ENCODE measurements at places on chromosomes 16 and 17. TPM values are rescaled to one million over a fixed set of nuclear protein-coding genes. Genes with fewer than 3 reads are reported as not detected.

Gene KRTAP9-4
- not detected for total RNA-seq

Gene GPRC5C
- total RNA-seq: 0.66 TPM

Gene DHX38
- total RNA-seq: 80.5 TPM

Gene HP
- total RNA-seq: not detected

Gene RHBDF1
- total RNA-seq: 0.41 TPM

Gene CLUH
- total RNA-seq: 171 TPM

Gene SCO1
- total RNA-seq: 55.1 TPM

Gene HSD17B1
- total RNA-seq: 0.26 TPM

- DNase-seq: no peak
Observed at GRCh38 chr17:17564323-17564722, 27.2 kb downstream of the PEMT start.

GRCh38 chr17:81884520-81884919 lies 6.9 kb downstream of the ALYREF start:
- DNase-seq: no peak

GRCh38 chr16:90046971-90047713 lies 27.9 kb upstream of the DBNDD1 start:
- DNase-seq: no peak

DNA sequence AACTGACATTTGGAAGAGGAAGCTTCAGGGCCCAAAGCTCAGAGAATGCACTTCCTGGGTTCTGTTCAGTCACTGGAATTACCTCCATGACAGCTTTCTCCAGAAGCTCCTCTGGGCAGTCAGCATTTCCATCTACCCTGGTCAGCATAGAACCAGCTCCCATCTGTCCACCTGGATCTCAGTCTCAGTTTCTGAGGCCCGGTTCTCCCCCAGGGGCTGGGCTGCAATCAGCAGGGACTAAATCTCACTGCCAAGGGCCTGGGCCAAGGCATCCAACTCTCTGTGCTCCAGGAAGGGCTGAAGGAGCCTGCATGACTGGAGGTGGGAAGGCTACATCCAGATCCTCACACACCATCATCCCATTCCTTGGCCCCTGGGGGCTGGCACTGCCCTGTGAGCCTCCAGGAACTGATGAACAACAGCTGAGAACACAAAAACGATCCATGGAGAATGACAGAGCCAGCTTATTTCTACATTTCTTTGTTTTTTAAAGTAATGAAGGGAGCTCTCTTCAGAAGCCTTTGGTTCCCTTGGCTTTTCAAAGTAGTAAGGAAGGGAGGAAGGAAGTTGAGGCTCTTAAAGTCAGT lies 66.3 kb upstream of the MRTFB start:
- no peak for DNase-seq

DNA sequence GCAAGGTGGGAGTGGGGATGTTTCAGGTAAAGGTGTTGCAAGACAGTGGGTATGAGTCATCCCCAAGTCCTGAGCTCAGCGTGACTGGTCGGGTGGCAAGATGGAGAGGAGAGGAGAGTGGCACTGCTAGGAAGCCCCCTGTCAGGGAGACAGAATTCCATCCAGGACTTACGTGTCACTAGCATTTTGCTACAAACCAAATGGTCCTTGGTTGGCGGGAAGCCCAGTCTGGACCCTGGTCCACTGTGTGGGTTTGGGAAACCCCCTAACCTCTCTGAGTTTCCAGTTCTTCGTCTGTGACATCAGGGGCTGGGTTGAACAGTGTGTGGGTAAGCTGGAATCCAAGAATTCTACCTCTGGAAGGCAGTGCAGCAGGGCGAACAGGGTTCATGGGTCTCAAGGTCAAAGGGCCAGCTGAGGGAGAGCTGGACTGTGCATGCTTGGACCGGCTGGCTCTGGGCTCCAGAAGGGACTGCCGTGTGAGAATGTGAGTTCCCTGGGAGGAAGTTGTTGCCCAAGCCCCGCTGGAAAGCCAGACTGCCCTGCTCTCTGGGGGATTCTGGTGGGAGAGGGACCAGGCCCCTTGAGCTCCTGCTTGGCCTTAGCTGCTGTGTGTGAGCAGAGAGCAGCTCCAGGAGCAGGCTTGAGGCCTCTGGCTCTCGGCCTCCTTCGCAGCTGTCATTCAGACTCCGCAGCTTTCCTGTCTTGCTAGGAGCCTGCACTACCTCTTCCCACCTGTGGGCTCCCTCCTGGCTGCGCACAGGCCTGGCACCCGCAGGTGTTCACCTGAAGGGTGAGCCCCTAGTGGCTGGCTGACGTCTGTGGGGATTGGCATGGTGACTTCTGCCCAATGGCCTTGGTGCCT lies 84.6 kb downstream of the NT5M start:
- peak; percentile 25 for DNase-seq

DNA sequence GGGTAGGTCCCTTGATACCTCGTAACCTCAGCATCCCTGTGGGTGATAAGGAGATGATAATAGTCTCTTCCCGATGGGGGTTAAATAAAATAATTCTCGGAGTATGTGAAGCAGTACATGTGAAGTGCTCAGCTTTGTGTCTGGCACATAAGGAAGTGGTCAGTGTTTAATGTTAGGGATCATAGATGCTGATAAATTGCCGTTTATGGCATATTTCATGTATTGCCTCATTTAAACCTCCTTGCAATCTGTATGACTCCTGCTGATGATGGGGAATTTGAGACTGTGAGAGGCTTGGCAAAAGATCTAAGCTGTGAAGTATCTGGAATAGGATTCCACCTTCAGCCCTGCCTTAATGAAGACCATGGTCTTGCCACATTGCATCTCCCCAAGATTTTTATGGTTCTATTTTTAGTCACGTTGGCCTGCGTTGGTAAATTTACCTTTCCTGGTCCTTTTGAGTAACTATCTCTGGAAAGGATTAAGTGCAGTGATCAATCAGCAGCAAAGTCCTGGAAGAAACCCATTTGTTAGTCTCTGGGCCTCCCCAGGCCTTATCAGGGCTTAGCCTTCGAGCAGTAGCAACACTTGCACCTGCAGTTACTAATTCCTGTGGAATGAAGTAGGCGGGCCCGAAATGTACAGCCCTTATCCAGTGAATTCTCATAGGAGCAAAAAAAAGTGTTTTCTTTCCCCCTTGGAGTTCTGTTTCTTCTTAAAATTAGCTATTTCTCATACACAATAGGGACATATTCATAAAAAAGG lies 144.9 kb downstream of the WWOX start:
- DNase-seq: no peak

GRCh38 chr16:65731833-65732232 lies 610.0 kb upstream of the CDH11 start:
- DNase-seq: no peak

- no peak for DNase-seq
Observed at GRCh38 chr17:42065201-42065600, 14.8 kb upstream of the C17orf113 start.

- DNase-seq: no peak
Observed at GRCh38 chr17:61383689-61384201, 15.9 kb upstream of the TBX2 start.

GRCh38 chr17:58020401-58020800 lies 13.4 kb upstream of the SRSF1 start:
- DNase-seq: no peak

GRCh38 chr17:81066072-81066471 lies 31.1 kb downstream of the BAIAP2 start:
- no peak for DNase-seq

GRCh38 chr17:35716897-35717465 lies 14.5 kb upstream of the RASL10B start:
- no peak for DNase-seq

- DNase-seq: no peak
Observed at GRCh38 chr17:11950771-11951519, 46.3 kb downstream of the ZNF18 start.

DNA sequence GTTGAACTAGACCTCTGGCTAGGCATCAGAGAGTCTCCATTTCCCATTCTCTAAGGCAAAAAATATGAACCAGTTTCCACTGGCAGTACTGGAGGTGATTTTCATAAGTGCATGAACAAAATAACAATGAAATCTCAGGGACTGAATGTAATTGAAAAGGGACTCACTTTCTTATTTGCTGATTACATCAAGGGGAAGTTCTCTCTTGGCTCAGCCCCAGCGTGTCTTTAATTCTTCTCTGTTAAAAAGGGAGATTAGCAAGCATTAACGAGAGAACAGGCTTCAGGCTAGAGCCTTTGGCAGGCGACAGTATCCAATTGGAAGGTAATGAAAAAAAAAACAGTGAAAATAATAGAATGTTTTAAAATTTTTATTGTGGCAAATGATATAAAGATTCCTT lies 34.0 kb upstream of the ADAMTS18 start:
- no peak for DNase-seq

DNA sequence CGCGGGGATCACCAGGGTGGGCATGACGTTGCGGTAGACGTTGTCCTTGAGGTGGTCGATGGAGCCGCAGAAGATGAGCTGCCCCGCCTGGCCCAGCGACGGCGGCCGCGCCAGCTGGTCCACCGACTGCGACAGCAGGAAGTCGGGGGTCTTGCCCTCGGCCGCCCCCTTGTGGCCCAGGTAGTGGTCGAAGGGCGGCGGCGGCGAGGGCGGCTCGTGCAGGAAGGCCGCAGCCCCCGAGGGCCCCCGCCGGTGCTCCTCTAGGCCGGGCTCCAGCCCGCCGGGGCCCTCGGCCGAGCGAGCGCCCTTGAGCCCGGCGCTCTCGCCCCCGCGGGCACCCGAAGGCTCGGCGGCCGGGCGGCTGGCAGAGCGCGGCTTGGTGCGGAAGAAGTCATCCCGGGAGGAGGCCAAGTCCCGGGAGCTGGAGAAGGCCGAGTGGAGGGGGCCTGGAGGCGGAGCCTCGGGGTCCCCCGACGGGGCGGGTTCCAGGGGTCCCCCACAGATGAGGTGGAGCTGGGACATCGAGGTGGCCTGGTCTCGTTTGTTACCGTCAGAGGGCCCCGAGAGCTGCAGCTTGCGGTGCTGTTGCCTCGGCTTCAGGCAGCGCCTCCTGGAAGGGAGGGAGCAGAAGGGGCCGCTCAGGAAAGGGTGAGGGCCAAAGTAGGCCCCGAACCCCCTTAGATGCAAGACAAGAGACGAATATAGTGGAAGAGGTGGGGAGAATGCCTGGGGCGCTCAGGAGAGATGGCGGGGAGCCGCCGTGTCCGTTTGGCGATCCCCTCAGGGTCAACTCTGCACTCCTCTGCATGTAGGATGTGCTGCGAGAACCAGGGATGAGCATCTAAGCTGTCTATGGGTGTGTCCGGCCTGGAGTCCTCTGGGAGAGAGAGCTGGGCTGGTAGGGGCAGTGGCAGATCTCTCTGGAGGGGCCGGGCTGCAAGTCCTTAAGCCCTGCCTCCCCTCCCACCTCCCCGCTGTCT lies 8.8 kb downstream of the FAM171A2 start:
- DNase-seq: peak; percentile 77

GRCh38 chr17:8173056-8173870 lies 2.9 kb downstream of the TMEM107 start:
- DNase-seq: peak; percentile 78

GRCh38 chr16:10637337-10638037 lies 57.1 kb upstream of the EMP2 start:
- no peak for DNase-seq
